ENCODE measurements at places on chromosomes 3 and 15. TPM values are rescaled to one million over a fixed set of nuclear protein-coding genes. Genes with fewer than 3 reads are reported as not detected.

The ZMAT3 gene
- 58.0 TPM for total RNA-seq

The KIF23 gene
- 50.2 TPM for total RNA-seq

The GADL1 gene
- not detected for total RNA-seq

The CADPS gene
- not detected for total RNA-seq
